Tibial nerve (tissue), 4 donors: ENCODE measurements at places on chromosomes 5 and 9.

GRCh38 chr5:144024545-144024944, 145.9 kb downstream of the YIPF5 start:
- no peak for DNase-seq

DNA sequence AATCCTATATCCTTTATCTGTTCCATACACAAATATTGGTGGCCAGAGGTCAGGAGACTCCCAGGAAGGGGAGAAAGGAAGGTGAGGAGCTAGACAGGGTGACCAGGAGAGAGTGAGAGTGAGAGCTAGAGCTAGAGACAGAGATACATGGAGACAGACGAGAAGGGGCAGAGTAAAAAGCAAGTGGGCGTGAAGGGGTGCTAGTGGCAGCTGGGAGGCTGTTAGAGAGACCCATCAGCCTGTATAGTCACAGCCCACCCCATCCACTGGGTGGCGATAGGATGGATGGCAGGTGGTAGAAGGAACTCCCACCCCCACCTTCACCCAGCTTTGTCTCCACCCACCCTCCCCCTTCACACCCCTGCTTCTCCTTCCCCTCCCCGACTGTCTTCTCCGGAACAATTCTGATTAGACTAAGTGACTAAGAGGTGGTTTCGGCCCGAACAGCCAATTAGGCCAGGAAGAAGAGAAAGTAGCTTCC, 32.8 kb downstream of the PCDH1 start:
- DNase-seq: no peak

DNA sequence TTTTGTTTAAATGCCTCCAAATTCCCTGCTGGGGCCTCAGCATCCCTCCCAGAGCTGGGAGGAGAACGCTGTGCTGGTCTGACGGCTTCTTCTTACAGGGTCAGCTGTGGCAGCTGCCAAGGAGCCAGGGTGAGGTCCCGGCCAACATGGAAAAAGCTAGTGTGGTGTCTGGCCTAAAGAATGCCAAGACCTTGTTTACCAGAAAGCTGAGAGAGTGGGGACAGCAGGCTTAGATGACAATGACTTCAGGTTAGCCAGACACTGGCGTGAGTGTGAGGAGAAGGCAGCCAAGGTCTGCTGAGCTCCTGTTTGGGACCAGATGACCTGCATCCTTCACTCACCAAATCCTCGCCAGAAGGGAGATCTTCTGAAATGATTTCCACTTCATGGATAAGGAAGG, 112.5 kb downstream of the CRB2 start:
- no peak for DNase-seq

DNA sequence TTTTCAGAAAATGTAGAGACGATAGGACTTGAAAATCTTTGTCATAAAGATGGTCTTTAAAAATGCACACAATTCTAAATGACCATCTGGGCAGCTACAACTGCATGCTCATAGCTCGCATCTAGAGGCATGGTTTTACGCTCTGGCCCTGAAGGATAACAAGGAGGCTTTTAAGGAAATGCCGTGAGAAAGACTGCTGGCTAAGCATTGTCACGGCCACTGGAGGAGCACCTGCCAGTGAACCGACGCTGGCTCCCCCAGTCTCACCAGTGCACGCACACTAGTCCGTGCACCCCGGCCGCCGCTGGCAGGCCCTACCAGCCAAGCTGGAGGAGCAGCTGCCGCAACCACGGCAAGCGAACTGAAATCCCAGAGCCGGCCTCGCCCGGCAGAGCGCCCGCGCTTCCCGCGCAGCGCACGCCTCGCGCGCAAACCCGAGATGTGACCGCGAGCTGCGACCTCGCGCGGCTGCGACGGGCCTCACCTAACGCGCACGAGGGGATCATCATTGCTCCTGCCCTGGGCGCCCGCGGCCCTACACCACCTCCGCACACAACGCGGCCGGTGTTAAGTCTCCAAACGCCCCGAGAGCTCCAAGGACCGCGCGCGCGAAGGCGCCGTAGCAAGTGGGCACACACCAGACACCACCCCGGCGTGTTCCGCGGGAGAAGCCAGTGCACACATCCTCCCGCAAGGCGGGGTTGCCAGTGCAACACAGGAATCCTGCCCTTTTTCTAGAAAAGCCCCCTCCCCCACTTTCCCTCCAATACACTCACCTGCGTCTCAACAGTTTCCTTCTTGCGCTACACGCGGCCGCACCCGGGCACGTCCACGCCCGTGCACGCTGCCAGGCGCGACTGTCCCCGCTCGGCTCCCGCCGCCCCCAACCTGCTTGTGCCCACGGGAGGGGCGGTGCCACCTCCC, 5.3 kb downstream of the ELAVL2 start:
- no peak for DNase-seq

DNA sequence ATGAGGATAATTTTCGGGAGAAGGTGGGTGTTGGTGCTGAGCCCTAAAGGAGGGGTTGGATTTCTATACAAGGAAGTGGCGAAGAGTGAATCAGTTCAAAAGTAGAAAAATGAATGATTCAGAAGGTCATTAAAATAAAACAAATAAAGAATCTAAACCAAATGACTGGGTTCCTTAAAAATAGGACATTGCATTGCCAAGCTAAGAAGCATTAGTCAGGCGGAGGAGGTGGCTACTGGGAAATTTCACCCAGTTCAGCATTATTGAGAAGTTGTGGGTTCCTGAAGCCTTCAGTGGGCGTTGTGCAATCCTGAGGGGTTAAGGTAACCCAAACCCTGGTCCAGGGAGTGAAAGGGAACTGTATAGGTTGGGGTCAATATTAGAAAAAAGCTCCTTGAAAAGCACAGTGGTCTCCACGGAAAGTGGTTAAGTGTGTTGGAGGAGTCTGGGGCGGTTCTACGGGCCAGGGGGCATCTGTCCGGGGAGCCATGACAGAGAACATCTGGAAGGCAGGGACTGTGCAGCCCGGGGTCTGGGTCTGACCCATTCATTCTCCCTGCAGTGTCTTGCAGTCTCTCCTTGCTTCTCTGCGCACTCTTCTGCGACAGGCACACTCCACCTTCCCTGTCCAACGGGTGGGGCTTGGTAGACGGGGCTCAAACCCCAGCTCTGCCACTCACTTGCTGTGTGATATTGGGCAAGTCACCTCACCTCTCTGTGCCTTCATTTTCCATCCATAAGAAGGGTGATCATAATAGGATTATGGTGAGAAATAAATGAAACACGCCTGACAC, 27.6 kb upstream of the DUSP1 start:
- no peak for DNase-seq

GRCh38 chr5:133290669-133291240, 238.9 kb downstream of the HSPA4 start:
- no peak for DNase-seq

- no peak for DNase-seq
Measured at GRCh38 chr5:157477814-157478494, 17.9 kb downstream of the NIPAL4 start.

DNA sequence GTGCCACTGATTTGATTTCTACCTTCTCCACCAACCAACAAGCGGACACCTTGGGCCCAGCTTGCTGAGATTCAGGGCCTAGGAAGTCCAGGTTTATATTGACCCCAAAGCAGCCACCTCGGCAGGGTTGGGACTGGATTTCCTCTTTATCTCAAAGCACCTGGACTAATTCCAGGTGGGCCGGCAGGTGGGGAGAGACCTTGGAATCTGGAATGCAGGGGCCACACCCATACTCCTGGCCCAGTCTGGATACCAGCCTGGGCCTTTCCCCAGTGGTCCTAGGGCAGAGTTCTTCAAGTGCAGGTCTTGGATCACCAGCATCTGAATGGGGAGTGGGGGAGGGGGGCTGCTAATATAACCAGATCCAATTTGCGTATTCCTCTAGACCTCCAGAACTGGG, 93.1 kb downstream of the PCDH1 start:
- no peak for DNase-seq

DNA sequence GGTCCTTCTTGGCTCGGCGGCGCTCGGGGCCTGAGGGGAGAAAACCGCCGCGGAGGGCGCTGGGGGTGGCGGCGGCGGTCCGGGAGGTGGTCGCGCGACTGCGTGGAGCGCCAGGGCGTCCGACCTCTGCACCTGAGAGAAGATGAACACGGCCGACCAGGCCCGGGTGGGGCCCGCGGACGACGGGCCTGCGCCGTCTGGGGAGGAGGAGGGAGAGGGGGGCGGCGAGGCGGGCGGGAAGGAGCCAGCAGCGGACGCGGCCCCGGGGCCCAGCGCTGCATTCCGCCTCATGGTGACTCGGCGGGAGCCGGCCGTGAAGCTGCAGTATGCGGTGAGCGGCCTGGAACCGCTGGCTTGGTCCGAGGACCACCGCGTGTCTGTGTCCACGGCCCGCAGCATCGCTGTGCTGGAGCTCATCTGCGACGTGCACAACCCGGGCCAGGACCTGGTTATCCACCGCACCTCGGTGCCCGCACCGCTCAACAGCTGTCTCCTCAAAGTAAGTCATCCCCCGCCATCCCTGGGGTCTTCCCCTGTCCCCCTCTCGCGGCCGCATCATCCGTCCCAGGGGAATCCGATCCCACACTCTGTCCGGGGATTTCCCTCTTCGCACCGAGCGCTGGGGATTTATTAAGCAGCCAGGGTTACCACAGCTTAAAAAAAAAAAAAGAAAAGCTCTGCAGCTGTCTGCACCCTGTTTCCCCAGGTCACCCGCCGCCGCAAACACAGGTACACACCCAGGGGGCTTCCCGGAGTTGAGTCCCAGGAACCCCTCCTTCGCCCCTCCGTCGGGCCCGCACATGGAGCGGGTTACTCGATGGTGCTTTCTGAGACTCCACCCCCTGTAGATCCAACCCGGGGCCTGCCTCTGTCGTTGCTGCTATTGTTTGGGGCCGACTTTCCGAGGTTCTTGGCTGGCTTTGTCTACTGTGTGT, at the start of gene GTF3C4:
Gene GTF3C4 (plus strand): TSS at position 8 of the 935 bp plus-strand sequence. CDS start 135 bp downstream, at position 143.
- DNase-seq: no peak

GRCh38 chr5:103849934-103850333, 287.3 kb upstream of the NUDT12 start:
- no peak for DNase-seq

DNA sequence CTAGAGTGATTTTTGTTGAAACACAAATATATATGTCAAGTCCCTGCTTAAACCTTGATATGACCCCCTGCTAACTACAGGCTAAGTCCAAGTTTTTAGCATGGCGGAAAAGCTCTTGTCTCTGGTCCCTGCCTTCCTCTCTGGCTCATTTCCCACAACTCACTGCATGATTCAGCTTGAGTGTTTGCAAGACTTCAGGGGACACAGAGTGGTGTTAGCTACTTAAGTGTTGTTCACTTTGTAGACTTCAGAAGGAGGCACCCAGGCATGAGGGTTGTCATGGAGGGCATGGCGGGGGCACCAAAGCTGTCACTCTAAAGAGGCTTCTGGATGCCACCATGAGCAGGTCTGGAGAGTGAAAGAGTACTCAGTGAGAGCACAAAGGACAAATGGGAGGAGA, 362.4 kb upstream of the ACTBL2 start:
- DNase-seq: no peak

DNA sequence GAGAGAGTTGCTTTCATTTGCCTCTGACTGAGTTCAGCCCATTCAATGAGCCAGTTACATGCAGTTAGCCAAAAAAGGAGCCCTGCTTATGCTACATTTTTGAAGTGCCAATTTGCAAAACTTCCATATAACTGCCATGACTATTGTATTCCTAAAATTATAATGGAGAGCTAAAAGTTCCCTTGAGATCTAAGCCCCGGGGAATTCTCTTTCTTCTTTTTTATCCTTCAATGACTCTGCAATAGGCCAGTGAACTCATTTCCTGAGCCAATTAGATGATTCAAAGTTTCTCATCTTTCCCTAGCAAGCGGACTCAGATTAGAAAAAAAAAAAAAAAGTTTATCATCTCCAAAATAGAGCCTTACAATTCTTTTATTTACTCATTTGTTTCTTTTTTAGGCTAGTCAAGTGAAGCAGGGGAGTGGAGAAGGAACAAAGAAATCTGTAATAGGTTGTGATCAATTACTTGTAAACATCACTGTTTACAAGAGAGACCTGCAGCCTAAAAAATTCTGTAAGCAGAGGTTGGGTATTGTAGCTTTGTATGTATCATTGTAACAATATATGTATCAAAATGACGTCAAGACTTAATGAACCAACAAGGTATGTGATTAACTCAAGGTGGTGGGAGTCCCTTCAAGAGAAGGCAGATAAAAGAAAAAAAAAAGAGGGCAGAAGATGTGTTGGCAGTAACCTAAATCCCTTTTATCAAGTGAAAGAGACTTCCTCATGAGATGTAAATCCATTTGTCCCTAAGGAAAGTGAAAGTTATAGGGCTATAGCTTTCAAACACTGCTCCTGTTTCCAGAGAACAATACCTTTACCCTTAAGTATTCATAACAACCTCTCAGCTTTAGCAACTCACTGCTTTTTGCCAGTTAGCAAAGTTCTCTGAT, 48.7 kb upstream of the HOMER1 start:
- DNase-seq: no peak

GRCh38 chr9:35227284-35227683, 65.5 kb downstream of the UNC13B start:
- DNase-seq: no peak

DNA sequence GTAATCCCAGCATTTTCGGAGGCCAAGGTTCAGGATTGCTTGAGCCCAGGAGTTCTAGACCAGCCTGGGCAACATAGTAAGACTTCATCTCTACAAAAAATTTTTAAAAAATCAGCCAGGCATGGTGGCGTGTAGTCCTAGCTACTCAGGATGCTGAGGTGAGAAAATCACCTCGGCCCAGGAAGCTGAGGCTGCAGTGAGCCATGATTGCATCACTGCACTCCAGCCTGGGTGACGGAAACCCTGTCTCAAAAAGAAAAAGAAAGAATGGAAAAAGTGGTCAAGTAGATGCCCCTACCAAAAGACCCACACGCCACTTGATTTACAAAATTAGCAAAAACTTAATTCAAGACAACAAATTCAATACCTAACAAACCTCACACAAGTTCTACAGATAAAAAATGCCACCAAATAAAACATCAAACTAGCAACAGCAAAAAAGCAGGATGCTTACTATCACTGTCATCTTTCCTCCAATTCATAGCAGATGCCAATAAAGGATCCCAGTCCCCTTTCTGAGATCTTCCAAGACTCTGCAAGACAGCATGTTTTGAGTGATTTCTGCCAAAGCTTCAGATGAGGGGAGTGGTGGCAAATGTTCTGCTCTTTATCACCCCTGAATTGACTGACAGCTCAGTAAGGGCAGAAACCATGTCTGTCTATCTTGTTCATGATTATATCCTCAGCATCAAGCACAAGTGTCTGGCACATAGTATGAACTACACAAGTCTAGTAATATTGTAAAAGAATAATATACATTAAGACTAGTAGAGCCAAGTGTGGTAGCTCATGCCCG, 34.2 kb upstream of the TESK1 start:
- DNase-seq: no peak

DNA sequence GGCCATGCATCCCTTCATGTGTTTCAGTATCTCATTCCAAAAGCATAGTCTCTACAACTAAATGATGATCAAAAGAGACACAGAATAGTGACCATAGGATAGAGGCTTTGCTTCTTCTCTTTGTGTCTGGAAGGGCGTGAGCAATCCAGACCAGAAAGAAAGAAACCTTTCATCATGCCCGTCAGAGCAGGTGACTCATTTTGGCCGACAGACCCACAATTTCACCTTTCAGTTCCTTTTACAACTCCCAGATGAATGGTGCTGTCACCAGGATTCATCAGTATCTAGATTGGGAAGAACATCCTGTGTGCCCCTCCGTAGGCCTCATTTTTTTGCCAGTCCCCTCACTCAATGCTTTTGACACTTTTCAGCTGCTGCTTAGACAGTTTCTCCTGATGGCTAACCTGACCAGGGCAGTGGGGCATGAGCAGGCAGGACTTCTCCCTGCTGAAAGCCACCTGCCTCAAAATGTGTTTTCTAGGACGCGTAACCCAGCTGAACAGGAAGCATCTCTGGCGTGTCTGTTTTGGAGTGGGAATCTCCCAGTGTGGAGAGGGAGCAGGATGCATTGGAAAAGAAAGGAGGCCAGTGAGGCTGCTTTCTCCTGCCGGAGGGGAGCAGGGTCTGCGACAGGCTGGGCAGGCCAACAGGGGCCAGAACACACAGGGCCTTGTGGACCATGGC, 21.2 kb downstream of the ABLIM3 start:
- no peak for DNase-seq
